ENCODE measurements at places on chromosomes 2 and 18.
A peak's percentile ranks its signal among the peaks of the same experiment; 100 is the strongest.

- no peak for DNase-seq
Measured at GRCh38 chr2:179543361-179543901, 278.8 kb upstream of the SESTD1 start.

- DNase-seq, result no peak
Measured at GRCh38 chr2:3647831-3648651, 10.0 kb upstream of the ALLC start.

GRCh38 chr18:1875219-1875618 lies 696.1 kb downstream of the METTL4 start:
- no peak for DNase-seq

GRCh38 chr18:57353137-57353939 lies 981 bp downstream of the ST8SIA3 start:
- no peak for DNase-seq

- no peak for DNase-seq
Measured at GRCh38 chr18:49638891-49639557, 77.2 kb downstream of the LIPG start.

GRCh38 chr2:112661656-112662305 lies 16.0 kb downstream of the SLC20A1 start:
- DNase-seq, result no peak

- DNase-seq, result no peak
Measured at GRCh38 chr2:62224976-62225375, 29.1 kb downstream of the B3GNT2 start.

DNA sequence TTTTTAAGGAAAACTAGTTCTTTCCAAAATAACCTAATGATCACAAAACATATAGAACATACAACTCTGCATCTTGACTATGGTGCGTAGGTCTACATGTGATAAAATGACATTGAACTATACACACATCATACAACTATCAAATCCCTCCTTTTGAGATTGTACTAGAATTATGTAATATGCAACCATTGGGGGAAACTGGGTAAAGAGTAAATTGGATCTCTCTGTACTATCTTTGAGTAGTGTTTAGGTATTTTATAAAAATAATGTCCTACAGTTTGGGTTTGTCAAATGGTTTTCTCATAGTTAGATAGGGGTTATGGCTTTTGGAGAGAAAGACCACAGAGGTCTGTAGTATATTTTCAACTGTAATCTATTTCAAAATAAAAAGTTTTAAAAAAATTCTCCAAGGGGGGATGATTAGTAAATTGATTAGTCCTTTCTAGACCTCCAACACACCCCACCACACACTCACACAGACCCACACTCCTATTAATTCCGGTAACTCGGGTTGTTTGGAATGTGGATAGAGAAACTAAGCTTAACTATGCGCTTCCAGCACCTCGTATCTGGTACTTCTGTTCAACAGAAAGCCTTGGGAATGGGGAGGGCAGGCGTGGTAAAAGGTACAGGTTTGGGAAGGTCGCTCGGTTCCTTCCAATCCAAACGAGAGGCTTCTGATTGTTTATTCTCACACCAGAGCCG lies 695 bp upstream of the BIRC6 start:
- no peak for DNase-seq

DNA sequence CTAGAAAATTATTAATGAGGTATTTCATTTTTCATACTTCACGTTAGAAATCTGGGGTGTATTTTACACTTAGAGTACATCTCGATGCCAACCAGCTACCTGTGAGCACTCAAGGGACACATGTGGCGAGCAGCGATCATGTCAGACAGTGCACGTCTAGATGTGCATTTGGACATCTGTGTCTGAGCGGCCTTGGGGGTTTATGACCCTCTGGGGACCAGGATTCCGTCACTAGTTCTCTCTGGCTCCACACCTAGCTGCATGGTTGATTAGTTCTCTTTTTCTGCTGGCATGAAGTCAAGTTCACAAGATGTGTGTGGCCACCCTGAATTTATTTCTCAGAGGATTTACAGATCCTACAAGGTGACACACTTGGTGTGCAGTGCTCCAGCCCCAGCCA lies 192.2 kb downstream of the TSN start:
- no peak for DNase-seq

DNA sequence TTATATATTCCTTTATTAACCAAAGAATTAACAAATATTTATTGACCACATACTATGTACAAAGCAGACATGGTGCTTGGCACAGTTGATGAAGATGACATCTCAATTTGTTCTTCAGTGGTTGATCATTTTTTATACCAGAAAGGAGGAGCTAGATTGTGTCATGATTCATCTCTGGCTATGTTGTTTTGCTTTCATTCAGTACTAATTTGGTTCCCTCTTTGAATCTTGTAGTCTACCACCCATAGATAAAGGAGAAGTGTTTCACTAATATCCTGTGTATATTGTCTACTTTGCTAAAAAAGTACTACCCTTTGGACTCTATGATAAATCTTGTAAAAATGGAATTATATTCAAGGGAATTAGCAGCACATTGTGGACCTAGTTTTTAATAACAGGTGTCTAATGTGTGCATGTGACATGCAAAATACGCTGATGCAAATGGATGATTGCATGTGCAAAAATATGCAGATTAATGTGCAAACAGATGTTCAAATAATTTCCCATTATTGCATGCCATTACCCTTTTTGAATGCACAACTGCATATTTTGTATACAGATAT lies 313.2 kb upstream of the ZEB2 start:
- DNase-seq, result no peak

DNA sequence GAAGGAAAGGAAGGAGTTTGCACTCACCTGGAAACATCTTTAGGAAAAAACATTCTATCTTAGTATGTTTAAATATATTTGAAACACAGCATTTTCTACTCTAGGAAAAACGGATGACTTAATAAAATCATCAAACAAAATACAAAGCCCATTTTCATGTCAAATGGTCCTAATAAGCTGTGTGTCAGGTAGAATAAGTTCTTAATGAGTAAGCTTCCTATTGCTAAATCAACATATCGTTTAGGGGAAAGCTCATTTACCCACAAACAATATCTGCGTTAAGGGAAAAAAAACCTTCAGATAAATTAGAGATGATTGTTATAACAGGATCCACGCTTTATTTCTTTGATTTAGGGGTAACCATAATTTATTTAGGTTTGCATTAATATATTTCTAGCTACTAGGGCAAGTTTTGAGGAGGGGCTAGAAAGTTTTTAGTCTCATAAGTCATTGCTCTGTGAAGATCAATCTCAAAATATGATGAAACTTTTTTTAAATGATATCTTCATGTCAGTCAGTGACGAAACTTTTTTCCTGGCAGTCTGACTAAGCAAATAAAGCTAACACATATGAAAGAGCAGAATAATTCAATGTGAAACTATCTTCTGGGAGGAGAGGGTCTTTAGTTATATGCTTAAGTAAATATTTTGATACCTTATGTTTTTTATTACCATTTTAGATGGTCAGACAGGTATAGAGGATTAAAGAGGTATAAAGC lies 147.1 kb downstream of the WDSUB1 start:
- no peak for DNase-seq

DNA sequence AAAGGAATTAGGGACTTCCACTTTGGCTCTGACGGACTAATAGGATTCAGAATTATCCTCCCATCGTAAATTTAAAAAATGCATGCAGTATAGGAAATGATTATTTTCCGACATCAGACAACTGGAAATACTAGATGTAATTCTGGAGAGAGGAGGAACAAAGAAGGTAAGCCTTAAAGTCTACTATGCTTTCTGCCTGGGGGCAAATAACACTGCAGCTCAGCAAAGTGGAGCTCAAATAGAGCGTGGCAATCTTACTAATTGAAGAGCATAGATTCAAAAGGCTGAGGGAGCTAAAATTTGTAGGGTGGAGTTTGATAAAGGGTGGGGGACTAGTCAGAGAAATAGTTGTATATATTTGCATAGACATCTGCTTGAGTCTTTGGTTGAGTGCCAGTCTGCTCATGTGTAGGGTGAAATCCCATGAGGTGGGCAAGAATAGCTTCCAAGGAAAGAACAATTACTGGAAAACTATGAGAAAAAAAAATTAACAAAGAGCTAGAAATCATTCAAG lies 23.8 kb downstream of the COPS8 start:
- DNase-seq, result no peak

DNA sequence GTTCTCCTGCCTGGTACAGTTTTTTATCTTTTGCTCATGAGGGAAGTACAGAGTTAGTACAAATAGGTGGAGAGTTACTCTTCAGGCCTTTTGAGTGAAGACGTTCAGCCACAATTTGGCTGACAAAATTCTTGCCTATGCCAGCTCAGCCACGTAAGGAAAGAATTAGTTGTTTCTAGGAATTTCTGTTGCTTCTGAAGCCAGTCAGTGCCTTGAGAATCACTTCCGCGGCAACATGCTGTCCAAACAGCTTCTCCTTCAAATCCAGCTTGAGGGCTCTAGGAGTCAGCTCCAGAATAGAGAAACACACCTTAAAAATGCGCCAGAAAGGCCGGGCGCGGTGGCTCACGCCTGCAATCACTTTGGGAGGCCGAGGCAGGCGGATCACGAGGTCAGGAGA lies 27.5 kb downstream of the M1AP start:
- DNase-seq, result no peak

GRCh38 chr2:28413899-28414295 lies 21.2 kb downstream of the FOSL2 start:
- no peak for DNase-seq

- no peak for DNase-seq
Measured at GRCh38 chr2:23631389-23631788, 246.4 kb downstream of the KLHL29 start.

DNA sequence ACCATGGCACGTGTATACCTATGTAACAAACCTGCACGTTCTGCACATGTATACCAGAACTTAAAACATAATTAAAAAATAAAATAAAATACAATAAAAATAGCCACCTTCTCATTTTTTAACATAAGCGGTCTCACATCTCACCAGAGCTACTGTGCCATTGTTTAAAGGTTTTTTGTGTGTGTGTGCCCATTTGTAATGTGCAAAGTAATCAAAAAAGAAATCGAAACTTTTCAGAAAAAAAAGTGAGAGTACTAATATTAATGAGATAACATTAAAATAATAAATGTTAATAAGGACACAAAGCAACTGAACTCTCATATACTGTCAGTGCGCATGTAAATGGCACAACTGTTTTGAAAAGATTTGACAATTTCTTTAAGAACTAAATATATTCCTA lies 60.5 kb downstream of the FANCL start:
- DNase-seq, result no peak

DNA sequence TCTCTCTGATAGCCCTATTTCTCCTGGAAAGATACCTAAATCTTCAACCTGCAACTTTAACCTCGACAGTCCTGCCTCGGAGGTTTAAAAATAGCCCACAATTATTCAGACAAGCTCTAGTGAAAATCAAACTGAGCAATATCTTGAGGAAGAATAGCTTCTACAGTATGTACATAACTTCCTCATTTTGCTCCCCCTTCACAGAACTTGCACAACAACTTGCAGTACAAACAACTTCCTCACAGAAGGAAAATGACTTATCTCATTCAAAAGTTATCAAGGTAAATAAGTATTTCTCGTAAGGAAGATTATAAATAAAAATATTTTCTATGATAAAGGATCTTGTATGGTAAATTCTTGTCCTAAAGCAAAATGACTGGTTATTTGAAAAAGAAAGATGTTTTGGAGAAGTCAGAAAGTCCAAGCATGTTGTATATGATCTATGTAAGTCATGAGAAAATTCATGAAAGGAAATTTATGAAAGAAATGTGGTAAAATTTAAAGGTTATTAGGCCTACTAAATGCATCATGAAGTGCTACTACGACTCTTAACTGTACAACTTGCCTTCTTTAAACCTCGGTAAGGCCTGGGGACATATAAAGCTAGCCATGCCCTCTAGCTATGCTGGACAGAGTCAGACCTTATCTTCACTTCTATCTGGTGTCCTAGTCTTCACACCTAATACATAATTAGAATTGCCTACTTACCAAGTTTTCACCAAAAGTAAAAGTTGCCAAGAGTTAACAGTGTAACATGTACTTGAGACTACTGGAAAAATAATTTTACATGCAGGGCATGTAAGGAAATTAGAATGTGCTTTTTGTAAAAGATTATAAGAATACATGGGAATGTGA lies 394.5 kb downstream of the DLGAP1 start:
- DNase-seq, result no peak

DNA sequence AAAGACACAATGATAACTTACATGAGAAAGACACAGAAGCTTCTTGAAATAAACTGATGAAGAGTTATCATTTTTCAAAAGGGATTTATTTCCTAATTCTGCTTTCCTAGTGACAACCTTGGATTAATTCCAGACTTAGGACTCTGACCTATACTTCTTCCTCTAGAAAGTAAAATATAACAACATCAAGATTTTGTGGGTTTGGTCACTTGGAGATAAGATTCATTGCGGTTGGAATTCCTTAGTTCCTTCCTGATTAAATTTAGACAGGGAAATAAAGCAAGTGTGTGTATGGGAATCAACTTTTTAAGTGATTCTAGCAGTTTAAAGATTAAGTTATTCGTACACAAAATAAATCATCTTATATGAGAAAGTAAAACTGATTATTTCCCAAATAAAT lies 208.4 kb upstream of the CCDC150 start:
- DNase-seq, result no peak

- no peak for DNase-seq
Measured at GRCh38 chr18:27666016-27666415, 480.9 kb upstream of the CHST9 start.

DNA sequence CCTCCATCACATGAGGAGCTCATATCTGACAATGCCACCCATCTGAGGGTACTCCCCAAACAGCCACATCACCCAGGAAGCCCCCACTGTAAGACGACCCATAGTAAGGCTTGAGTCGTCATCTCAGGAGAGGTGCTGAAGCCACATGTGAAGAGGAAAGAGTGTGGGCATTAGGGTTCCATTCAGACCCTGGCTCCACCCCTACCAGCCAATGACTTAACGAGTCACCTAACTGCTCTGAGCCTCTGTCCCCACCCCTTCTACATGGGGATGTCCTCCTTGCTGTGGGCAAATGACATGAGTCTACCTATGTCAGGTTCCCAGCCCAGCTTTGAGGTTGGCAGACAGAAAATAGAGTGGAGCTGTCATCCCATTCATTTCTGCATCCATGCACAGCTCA lies 46.3 kb downstream of the C1QL2 start:
- no peak for DNase-seq

GRCh38 chr18:75574187-75574586 lies 146.7 kb upstream of the SMIM21 start:
- DNase-seq, result no peak

GRCh38 chr2:190408538-190409271 lies 550 bp downstream of the MFSD6 start:
- peak; percentile 72 for DNase-seq

GRCh38 chr18:24632158-24632988 lies 171.9 kb downstream of the HRH4 start:
- no peak for DNase-seq

DNA sequence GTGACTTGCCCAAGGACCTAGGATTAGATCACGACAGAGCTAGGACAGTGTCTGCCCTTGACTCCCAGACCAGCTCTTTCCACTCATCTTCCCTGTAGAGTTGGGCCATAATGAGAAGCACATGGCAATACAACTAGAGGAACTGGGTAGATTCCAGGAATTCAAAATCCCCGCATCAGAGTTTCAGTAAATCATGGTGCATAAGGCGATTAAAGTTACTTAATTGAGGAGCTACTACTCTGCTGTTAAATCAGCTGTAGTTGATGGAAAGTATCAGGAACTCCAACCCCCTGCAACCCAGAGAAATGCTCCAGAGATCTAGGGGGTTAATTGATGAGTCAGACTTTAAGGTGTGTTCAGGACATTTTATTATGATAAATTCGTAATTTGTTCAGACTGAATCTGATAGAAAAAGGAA lies 5.7 kb downstream of the ANTXR1 start:
- DNase-seq, result no peak
